Cardiac septum (tissue), 1 donor: ENCODE measurements at places on chromosomes 13 and 19. TPM values are rescaled to one million over a fixed set of nuclear protein-coding genes. Genes with fewer than 3 reads are reported as not detected.

- peak; percentile 84 for DNase-seq
Observed at GRCh38 chr13:44132710-44133109, 240.9 kb upstream of the SERP2 start.

- no peak for DNase-seq
Observed at GRCh38 chr13:35014606-35015213, 72.6 kb downstream of the NBEA start.

- no peak for DNase-seq
Observed at GRCh38 chr13:46166947-46167610, 14.9 kb downstream of the LCP1 start.

DNA sequence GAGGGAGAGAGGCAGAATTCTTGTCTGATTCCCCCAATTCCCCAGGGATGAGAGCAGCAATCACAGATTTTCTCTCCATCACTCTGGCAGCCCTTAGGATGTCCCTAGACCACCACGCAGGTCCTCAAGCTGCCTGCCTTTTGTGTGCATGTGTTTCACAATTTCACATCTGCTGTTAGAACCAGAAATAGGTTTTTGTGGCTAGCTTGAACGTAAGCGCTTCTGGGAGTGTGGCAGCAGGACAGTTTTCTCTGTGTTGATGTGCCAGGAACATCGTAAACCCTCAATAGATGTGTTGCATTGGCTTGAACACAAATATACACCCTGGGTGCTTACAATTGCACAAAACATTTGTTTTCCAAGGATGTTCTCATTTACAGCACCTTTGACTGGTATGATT, 78.8 kb upstream of the TMTC4 start:
- DNase-seq, result no peak

DNA sequence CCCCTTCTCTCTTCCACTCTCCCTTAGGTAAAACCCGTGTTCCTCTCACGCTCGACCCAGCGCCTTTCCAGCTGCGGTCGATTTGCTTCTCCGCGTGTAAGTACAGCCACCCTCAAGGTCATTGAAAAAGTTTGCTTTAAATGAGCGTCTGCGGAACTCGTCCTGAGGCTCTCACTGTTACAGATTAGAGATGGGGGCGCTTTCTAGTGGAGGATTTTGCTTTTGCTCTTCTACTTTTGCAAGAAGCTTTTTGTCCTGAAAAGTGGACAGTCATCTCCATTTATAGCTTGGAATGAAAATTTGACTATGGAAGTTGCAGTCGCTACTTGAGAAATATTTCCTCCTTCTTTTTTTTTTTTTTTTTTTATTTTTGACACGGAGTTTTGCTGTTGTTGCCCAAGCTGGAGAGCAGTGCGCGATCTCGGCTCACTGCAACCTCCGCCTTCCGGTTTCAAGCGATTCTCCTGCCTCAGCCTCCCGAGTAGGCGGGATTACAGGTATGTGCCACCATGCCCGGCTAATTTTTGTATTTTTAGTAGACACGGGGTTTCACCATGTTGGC, 595 bp upstream of the RAB20 start:
- DNase-seq, result no peak

DNA sequence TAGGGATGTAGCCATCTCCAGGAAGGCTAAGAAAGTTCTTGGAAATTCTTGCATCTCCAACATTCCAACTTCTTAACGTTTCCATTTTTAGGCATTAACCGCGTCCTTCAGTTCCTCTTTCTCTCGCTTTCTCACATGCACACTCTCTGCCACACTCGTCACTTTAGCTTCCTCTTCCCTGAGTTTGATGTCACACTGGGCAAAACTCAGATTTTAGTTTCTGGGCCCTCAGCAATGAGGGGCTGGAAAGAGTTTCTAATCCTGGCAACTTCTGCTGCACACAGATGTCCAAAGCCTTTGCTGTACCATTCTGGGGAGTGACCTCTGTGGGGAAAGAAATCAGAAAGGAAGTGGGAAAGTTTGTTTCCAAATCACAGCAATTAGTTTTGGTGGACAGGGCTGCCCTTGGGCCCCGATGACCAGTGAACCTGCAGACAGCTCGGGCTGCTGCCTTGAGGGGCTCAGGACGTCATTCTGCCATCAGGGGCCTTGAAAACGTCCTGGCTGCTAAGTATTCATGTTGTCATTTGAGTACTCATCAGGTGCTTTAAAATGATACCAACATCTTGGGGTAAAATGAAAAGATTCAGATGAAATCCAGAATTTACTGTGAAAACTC, 89.3 kb downstream of the KL start:
- DNase-seq, result no peak

GRCh38 chr13:23639674-23640073, 69.5 kb downstream of the TNFRSF19 start:
- no peak for DNase-seq

- DNase-seq, result no peak
Observed at GRCh38 chr13:22964245-22964966, 216.4 kb upstream of the SGCG start.

- DNase-seq, result no peak
Observed at GRCh38 chr13:28220166-28220565, 81.8 kb downstream of the PAN3 start.

DNA sequence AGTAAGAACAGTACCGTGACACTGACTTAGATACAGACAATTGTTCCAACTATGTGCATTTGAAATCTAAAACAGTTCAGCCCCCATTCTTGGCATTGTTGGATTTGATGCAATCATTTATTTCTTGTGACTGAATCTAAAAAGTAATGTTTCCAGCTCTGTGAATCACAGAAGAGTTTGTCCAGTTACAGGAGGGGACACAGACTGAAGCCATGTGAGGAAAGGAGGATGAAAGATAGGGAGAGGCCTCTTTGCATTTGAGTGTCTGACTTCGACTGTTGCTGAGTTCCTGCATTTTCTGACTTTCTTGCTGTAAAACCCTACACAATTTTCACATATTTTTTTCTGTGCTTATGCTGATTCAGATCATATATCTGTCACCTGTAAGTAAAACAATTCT, 179.3 kb upstream of the PCDH17 start:
- no peak for DNase-seq

DNA sequence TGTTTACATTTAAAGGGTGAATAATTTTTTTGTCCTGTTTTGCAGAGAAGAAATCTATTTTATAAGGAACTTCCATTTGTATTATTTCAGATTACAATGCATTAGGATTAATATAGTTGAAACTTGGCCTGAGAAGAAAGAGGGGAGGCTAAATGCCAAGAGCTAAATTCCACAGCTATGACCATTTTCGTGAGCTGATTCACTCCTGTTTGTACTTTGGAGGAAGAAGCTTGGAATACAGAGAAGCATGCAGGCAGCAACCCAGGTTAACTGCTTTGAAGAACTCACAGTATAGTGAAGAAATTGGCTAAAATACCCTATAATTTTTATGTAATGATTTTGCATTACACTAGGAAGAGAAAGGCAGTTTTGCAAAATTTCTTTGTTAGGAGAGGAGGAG, 309.4 kb upstream of the KLF12 start:
- DNase-seq, result no peak

- no peak for DNase-seq
Observed at GRCh38 chr13:46632176-46632575, 79.2 kb downstream of the LRCH1 start.

- DNase-seq, result no peak
Observed at GRCh38 chr13:76636829-76637228, 249.4 kb downstream of the KCTD12 start.

GRCh38 chr13:104967836-104968630, 1567.4 kb downstream of the EFNB2 start:
- no peak for DNase-seq

DNA sequence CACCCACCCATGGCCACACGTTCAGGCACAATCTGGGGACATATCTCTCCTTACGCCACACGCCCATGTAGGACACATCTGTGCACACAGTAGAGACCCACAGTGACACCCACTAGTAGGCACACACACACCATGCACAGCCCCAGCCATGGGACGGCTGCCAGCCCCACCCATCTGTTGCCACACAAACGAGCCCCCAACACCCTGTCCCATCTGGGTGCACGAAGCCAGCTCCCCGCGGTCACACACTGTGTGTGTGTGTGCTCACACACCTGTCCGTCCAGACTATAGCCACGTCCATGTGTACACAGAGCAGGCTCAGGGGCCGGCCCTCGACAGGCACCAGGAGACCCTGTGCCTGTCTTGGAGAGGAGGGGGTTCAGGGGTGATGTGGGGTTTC, 10.6 kb downstream of the ERFL start:
- no peak for DNase-seq

GRCh38 chr13:100203696-100204367, 114.9 kb downstream of the PCCA start:
- no peak for DNase-seq

- no peak for DNase-seq
Observed at GRCh38 chr19:48509467-48510194, 2.0 kb downstream of the LMTK3 start.

DNA sequence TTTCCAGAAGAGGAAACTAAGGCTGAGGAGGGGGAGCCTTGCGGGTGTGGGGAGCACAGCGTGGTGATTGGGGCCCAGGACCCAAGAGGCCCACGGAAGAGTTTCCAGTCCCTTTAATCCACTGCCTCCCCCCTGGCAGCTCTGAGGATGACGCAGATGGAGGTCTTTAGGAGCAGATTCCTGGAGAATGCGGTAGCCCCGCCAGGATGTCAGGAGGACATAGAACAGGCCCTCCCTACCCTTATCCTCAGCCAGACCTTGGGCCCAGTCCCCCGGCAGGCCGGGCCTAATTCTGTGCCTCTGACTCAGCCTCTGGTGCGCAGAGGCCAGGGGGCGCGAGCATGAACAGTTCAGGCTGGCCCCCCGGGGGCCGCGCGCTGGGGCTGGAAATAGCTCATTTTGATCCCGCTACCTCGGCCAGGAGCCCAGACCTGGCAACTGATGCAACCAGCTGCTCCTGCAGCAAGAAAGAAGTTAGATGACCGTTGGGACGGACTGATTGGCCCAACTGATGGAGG, 461 bp upstream of the HSPB6 start:
- DNase-seq, result peak; percentile 92

The ZNF534 gene
- total RNA-seq, result 0.73 TPM

The ZNF181 gene
- 19.3 TPM for total RNA-seq

The ATP4B gene
- total RNA-seq, result not detected

The GRWD1 gene
- total RNA-seq, result 17.5 TPM

The ZNF132 gene
- total RNA-seq, result 5.4 TPM

The RASL11A gene
- 4.7 TPM for total RNA-seq

The FOXA3 gene
- total RNA-seq, result not detected

The PCP2 gene
- total RNA-seq, result not detected

The FSD1 gene
- 0.24 TPM for total RNA-seq
